ENCODE measurements at places on chromosomes 2 and 18. TPM values are rescaled to one million over a fixed set of nuclear protein-coding genes. Genes with fewer than 3 reads are reported as not detected.

DSG4 gene
- polyA plus RNA-seq: not detected

LRATD1 gene
- 16.5 TPM for polyA plus RNA-seq

CABLES1 gene
- 84.0 TPM for polyA plus RNA-seq

MAB21L4 gene
- 0.79 TPM for polyA plus RNA-seq

GPBAR1 gene
- polyA plus RNA-seq: 1.7 TPM

NEU2 gene
- polyA plus RNA-seq: not detected

AGXT gene
- polyA plus RNA-seq: not detected

TMEM37 gene
- 27.6 TPM for polyA plus RNA-seq

All from left lung (tissue), 14 donors.